ENCODE measurements at places on chromosomes 16 and 17.
A peak's percentile ranks its signal among the peaks of the same experiment; 100 is the strongest.

DNA sequence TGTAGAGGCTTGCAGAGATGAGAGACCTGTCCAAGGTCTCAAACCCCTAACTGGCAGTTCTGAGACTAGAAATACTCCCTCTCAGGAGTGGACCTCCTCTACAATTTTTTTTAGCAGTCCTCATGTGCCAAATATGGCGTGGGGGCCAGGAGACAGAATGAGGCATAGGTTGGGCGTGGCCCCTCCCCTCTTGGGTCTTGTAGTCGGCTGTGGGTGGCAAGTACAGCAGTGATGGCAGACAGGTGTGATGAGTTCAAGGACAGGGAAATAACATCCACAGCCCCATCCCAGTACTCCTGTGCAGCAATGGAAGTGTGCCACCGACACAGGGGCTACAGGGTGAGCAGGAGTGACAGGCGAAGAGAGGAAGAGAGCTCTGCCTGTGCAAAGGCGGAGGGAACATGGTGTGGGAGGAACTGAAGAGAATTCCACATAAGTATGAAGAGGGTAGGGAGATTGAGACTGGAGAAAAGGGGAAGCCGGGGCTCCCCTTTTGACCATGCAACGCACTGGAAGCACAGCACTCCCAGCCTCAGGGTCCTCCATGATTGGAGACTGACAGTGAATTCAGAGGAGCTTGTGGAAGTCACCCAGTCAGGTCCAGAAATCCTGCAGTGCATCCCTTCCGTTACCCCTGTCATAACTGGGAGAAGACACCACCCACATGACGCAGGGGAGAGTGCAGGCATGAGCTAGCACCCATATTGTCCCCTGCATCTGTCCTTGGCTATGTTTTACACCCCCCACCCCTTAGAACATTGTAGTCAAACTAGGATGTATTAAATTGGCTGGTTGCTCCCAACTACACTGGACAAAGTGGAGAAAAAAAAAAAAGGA is 14.8 kb upstream of the CETP start:
- no peak for DNase-seq

DNA sequence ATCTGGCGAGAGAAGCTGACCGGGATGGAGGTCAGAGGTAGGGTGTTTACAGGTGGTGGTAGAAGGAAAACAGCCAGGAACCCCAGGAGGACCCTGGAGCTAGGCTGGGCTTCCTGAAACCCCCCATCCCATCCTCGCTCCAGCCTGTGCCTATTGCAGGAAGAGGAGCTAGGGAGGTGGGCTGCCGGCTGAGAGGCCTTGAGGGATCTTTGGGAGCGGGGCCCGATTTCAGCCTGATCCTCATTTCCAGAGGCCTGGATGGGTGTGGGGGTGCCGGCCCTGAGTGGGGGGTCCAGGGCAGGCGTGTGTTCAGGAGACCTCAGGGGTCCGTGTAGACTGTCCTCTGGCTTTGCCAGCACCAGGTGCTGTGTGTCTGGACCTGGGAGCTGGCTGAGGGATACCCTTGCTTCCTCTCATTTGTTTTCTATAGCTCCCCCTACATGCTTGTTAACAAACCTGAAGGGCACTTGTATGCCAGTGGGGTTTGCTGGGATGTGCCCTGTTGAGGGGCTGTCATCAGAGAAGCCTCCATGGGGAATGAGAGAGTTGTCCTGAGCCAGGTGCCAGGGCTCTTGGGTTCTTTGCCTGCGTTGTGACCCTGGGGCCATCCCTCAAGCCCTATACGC is 18.9 kb upstream of the RAP1GAP2 start:
- DNase-seq = peak; percentile 15

DNA sequence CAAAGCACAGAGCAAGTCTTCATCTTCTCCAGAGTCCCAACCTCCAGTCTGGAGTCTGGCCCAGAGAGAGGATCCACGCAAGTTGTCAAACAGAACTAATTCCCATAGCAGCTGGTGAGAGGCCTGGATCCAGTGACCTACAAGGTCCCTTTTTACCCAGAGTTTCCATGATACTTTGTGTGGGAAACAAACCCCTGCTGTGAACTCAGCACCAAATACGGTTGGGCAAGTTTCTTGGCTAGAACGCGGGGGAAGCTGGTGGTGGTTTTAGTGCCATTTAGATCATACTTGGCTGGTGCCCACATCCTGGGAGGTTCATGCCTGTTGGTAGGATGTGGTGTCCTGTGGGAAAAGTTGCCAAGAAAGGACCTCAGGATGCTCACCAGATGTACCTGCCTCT is 18.1 kb downstream of the TMC7 start:
- DNase-seq = no peak

GRCh38 chr17:1485423-1486376 is 6.8 kb downstream of the MYO1C start:
- peak; percentile 55 for DNase-seq

DNA sequence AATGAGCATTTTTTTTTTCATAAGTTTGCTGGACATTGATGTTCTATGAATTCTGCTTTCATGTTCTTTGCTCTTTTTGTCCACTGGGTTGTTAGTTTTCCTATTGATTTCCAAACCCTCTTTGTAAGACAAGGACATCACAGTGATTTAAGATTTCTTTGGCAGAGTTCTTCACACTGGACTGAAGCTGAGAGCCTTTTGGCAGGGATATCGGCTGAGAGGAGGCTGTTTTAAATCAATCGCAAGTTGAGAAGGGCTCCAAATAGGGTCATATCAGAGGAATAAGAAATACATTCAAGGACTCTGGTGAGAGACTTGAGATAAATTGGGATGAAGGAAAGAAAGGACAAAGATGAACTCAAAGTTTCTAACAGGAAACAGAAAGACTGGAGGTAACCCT is 165.8 kb upstream of the AXIN2 start:
- no peak for DNase-seq

Data from eye (tissue), 1 donor.